Heart right ventricle (tissue), 16 donors: ENCODE measurements at places on chromosomes 4 and X.
A peak's percentile ranks its signal among the peaks of the same experiment; 100 is the strongest.

GRCh38 chr4:151304755-151305154 is 20.6 kb downstream of the SH3D19 start:
- H3K27me3 ChIP-seq: no peaks in the 10 kb centered on the region
- H3K27ac ChIP-seq: peak overlapping the region; percentile 23
- H3K36me3 ChIP-seq: peaks cover 8% of the 10 kb centered on the region
- H3K4me3 ChIP-seq: no peak overlapping the region
- no peak for DNase-seq

GRCh38 chr4:183602557-183603027 is 56.4 kb downstream of the RWDD4 start:
- H3K36me3 ChIP-seq: no peaks in the 10 kb centered on the region
- H3K27ac ChIP-seq: no peak overlapping the region
- DNase-seq: no peak
- H3K4me3 ChIP-seq: no peak overlapping the region
- H3K27me3 ChIP-seq: no peaks in the 10 kb centered on the region
- no peaks in the 10 kb centered on the region for H3K4me1 ChIP-seq

GRCh38 chr4:1171311-1172227 is 814 bp downstream of the SPON2 start:
- H3K36me3 ChIP-seq: peaks cover 5% of the 10 kb centered on the region
- peak overlapping the region; percentile 63 for H3K4me3 ChIP-seq
- no peak for DNase-seq
- peaks cover 59% of the 10 kb centered on the region for H3K4me1 ChIP-seq
- peak overlapping the region; percentile 68 for H3K27ac ChIP-seq
- H3K27me3 ChIP-seq: peaks cover 54% of the 10 kb centered on the region

GRCh38 chr4:165635951-165636350 is 237.1 kb upstream of the TLL1 start:
- H3K4me3 ChIP-seq: no peak overlapping the region
- no peaks in the 10 kb centered on the region for H3K36me3 ChIP-seq
- peaks cover 6% of the 10 kb centered on the region for H3K4me1 ChIP-seq
- DNase-seq: no peak
- no peak overlapping the region for H3K27ac ChIP-seq

DNA sequence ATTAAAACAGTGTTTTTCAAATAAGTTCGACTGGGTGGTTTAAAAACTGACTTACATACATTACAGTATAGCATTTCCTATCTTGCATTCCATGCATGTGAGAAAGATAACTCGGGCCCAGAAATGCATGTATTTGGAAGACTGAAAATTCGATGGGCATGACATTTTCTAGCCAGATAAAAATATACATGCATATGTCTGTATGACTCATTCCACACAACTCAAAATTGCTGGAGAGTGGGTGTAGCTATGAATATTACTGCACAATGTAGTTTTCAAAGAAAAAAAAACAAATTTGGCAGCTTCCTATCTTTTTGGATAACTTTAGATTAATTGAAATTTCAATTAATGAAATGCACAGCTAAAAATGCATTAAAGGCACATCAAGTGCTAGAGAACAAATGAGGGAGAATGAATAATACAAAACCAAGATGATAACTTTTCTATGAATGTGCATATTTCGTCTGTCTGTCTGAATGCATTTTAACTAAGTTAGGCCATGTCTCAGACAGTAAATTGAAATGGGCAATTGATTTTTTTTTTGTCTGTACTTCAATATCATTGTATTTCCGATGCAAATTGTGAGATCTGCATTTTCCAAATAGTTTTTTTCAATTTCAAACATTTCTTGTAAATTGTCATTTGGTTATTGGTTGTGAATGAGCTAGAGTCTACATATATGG is 54.5 kb upstream of the GABRA2 start:
- no peak overlapping the region for H3K27ac ChIP-seq
- H3K36me3 ChIP-seq: no peaks in the 10 kb centered on the region
- no peak for DNase-seq
- H3K27me3 ChIP-seq: no peaks in the 10 kb centered on the region
- no peaks in the 10 kb centered on the region for H3K4me1 ChIP-seq
- no peak overlapping the region for H3K4me3 ChIP-seq
